Stimulated activated CD8-positive, alpha-beta memory T cell treated with anti-CD3 and anti-CD28 coated beads, Interleukin-7, amount 100 ng/mL, for 1 hour (primary cell): ENCODE measurements at places on chromosomes 2 and 18.

GRCh38 chr2:23375448-23375847 lies 9.5 kb upstream of the KLHL29 start:
- no peak for DNase-seq

- no peak for DNase-seq
Observed at GRCh38 chr2:45816272-45816671, 164.8 kb downstream of the PRKCE start.

GRCh38 chr2:44126106-44126797 lies 42.4 kb upstream of the PPM1B start:
- no peak for DNase-seq

- DNase-seq: no peak
Observed at GRCh38 chr2:100418406-100418962, 1.0 kb upstream of the CHST10 start.

GRCh38 chr18:52546686-52547346 lies 206.8 kb downstream of the DCC start:
- no peak for DNase-seq

- DNase-seq: no peak
Observed at GRCh38 chr2:26640781-26641564, at the start of gene CIB4. TSS of gene CIB4 (minus strand) at chr2:26641366. CDS start at chr2:26641314, 52 bp downstream.

DNA sequence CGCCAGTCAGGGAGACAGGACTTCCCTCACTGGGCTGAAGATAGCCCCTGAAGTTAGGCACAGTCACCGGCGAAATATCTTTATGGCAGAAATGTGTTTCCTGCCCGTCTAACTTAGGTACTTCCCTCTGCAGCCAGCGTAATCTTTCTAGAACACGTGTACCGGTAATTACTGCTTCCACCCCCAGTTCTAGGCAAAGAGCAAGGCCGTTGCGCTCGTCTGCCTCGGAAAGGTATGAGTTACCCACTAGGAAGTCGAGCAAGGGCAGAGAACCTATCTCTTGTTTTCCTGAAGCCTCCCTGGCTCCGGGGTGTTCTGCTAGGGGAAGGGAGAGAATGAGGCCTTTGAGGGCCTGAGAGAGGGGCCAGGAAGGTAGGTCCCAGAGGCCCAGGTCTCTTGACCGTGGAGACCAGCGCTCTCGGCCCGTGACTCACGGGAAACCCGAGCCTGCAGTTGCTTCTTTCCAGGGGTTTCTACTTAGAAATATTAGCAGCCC lies 70.0 kb downstream of the TWSG1 start:
- DNase-seq: no peak

DNA sequence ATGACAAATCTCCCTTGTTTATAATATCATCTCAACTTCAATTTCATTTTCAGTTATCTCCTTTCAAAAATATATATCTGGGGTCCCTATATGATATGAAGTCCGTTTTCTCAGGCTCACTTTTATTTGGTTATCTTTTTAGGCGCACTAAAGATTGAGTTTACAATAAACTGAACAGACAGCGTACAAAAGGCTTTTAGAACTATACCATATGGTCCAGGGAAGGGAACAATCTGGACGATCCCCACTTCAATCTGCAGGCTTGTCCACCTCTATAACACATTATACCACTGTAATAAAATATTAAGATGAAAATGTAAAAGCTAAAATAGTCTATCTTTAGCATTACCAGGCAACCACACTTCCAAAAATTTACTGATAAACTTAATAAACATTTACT lies 289.9 kb downstream of the ZEB2 start:
- DNase-seq: no peak

- no peak for DNase-seq
Observed at GRCh38 chr18:74654638-74655037, 57.0 kb downstream of the ZNF407 start.

- no peak for DNase-seq
Observed at GRCh38 chr2:114616-115015, 68.3 kb upstream of the FAM110C start.

DNA sequence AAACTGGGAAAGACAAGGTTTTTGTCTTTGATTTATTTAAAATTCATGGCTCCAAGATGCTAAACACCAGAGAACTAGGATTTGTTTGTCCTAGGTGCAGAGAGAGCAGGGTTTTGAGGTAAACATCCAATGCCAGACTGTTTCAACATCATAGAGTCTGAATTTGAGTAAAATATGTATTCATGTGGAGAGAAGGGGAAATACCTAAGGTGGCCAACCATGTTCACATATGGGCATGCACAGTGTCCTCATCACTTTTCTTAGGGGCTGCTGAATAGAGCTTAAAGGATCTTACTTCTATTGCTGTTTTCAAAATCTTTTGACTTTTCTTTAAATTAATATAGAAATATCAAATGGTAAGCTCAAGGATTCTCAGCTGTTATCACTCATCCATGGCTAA lies 287.0 kb upstream of the CCDC68 start:
- no peak for DNase-seq

- no peak for DNase-seq
Observed at GRCh38 chr18:63440219-63440618, 17.9 kb upstream of the VPS4B start.

GRCh38 chr2:118661179-118661578 lies 186.3 kb downstream of the EN1 start:
- DNase-seq: no peak

DNA sequence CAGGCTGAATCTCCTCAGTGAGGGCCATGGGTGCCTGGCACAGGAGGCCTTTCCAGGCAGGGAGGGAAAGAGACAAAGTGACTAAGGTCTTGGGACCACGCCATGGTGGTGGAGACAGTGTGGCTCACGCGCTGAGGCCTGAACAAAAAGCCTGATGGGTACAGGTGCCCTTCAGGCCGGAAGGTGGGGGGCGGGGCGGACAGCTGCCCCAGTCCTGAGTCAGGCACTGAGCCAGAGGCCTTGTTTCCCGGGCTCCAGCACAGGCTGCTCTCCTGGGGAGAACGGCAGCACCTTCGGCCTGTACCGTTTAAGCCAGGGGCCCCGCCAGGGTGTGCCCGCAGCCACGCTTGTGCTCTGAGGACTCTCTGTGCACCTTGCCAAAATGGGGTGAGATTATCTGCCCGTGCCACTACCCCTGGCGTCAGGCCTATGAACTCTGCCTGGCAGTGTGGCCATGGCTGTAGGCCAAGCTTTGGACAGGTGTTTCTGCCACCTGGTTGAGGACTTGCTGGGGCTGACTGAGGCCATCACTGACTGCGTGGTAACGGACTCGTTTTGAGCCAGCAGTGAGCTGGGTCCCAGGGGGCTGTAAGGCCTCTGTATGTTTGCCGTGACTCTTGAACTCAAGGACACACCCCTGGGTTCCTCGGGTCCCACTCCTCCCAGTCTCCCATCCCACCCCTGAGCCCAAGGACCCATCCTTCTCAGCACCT lies 31.7 kb upstream of the DNMT3A start:
- no peak for DNase-seq

DNA sequence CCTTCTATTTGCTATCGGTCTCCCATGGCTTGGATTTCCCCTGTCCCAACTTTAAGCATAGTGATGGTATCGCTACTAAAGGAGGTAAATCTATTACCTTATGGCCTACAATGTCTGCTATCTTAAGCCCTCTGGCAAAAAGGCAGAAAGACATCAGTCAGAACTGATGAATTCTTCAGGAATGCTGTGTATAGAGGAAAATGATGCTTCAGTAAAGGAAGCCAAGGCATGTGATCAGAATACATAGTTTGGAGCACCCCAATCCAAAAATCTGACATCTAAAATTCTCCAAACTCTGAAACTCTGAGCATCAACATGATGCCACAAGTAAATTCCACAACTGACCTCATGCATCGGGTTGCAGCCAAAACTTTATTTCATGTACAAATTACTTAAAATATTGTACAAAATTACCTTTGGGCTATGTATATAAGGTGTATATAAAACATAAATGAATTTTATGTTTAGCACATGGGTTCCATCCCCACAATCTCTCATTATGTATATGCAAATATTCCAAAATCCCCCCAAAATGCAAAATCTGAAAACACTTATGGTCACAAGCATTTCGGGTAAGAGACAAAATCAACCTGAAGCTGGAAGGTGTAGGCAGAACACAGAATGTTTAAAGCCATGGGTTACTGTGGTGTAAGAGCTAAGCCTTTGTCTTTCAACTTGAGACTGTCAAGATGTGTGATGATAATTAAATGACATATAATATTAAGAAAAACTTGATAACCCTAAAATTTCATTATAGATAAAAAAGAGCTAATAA lies 66.2 kb downstream of the CUL3 start:
- DNase-seq: no peak

DNA sequence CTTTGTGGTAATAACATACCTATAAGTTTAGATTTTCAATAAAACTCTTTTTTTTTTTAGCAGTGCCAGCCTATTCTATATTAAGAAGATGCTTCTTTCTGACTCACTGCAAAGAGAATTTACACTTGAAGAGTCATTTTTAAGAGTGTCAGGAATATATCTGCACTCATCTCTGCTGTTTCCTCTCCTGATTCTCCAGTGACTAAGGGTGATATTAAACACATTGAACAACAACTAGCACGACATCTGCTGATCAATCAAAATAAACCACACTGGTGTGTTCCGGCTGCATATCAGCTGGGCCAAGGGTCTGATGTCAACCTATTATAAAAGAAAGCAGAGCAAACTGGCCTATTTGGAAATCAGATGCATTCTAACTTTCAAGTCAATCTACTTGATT lies 15.0 kb downstream of the RAB27B start:
- no peak for DNase-seq

- no peak for DNase-seq
Observed at GRCh38 chr2:240593703-240594451, 7.3 kb downstream of the CAPN10 start.

- DNase-seq: no peak
Observed at GRCh38 chr2:212979799-212980198, 171.6 kb downstream of the IKZF2 start.

DNA sequence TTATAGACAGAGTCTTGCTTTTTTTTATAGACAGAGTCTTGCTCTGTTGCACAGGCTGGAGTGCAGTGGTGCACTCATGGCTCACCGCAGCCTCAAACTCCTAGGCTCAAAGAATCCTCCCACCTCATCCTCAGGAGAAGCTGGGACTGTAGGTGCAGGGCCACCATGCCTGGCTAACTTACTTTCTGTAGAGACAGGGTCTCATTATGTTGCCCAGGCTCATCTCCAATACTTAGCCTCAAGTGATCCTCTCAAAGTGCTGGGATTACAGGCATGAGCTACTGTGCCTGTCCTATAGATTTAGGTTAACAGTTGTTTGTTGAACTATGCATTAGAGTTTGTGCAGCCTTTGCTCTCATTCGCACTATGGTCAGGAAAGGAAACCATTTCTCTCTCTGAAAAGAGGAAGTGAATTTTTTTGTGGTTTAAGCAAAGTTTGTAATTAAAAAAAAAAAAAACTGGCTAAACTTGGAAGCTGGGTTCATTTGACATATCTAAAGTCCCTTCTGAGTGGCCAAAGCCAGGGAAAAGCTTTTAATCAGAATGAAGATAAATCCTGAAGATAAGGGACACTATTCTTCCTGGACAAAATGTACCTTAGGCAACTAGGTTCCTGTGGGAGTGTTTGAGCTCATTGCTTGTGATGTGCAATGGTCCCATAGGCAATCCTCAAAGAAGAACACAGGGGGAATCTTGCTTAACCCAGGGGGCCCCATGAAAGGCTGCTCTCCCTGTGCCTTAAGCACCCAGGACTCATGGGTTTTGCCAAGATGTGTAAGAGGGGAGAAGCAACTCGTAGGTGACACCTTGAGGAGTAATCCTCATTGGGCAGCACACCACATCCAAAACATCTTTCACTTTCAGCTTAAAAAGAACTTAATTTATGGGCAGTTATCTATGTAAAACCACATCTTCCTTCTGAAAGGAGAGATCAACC lies 201.7 kb downstream of the MREG start:
- DNase-seq: no peak

DNA sequence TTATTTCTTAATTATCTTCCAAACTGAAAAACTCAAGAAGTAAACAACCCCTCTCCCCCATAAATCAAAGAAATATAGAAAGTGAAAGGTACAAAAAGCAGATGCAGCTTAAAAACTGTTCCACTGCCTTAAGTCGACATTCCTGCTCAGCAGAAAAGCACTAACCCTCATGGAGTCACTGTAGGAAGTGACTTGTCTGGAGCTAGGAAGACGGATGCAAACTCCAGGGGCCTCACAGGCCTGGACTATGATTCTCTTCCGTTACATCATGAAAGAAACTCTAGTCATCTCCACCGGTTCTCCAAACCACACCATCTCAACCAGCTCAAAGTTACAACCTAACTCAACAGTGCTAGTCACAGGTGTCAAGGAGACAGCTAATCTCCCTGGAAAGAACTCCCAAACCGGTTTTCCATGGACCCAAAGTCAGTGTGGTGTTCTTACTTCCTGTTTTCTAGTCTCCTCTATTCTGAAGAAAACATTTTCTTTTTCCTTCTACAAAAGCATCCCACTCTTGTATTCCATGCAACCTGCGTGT lies 128.4 kb downstream of the PIEZO2 start:
- DNase-seq: no peak

DNA sequence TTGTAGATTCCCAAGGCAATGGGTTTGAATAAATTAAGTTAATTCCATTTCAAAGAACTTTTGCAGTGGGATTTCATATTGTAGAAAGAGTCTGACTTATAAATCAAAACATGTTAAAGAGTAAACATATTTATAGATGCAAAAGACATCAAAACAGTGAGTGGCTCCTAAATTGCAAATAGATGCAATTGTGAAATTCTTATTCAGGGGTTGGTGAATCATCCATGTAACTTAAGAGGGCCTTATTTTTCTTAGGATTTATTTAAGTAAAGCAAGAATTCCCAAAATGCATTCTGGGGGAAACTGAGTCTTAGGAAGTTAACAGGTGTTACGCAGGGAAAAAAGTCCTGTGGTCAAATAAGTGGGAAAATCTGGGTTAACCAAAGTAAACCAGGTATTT lies 11.3 kb downstream of the TANC1 start:
- DNase-seq: no peak

DNA sequence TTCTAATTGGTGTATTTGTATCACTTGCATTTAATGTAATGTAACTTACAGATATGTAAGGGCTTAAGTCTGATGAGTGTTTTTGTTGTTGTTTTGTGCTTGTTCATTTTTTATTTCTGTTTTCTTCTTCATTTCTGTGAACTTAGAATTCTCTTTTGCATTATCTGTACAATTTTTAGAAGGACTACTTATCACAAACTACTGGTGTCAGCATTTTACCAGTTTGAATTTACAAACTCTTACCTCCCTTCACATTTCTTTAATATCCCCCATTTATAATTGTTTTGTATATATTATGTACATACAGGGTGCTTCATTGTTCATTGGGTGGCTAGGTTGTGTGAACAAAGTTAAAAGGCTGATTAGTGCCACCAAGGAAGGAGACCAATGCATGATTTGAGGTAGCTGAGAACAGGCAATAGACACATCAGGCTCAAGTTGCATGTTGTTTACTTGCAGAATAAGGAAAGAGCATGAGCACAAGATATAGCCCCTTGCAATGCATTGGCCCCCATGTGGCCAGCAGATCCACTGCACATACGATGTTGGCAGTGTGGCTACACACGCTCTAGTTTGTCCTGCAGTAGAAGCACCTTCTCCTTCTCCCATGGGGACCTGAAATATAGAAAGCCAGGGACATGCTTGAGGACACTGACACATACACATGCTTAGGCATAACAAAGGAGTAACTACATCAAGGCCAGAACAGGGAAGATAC lies 198.2 kb downstream of the CD8B2 start:
- no peak for DNase-seq

GRCh38 chr2:152718909-152719645 lies 657 bp downstream of the ARL6IP6 start:
- no peak for DNase-seq

GRCh38 chr18:21064347-21064746 lies 47.3 kb downstream of the ROCK1 start:
- no peak for DNase-seq
